ENCODE measurements at places on chromosomes 5 and 9. TPM values are rescaled to one million over a fixed set of nuclear protein-coding genes. Genes with fewer than 3 reads are reported as not detected.

DNA sequence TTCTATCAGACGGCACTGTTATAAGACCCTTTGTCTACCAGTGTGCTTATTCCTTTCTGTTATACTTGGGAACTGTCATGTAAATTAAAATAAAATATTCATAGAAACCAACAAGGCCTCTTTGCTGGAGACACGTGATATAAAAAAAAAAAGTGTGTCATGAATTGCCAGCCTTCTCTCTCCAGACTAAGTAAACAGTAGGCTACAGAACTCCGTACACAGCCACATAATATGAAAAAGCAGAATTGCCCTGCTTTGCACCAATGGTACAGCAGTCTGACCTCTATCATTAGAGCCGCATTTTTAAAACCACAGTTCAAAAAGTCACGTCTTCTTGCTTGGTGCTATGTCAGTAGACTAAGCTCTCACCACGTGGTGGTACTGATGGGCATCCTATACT lies 231.3 kb downstream of the SEMA5A start:
- no peaks in the 10 kb centered on the region for H3K36me3 ChIP-seq
- H3K27me3 ChIP-seq, result no peaks in the 10 kb centered on the region
- no peak for DNase-seq
- H3K4me3 ChIP-seq, result no peak overlapping the region

DNA sequence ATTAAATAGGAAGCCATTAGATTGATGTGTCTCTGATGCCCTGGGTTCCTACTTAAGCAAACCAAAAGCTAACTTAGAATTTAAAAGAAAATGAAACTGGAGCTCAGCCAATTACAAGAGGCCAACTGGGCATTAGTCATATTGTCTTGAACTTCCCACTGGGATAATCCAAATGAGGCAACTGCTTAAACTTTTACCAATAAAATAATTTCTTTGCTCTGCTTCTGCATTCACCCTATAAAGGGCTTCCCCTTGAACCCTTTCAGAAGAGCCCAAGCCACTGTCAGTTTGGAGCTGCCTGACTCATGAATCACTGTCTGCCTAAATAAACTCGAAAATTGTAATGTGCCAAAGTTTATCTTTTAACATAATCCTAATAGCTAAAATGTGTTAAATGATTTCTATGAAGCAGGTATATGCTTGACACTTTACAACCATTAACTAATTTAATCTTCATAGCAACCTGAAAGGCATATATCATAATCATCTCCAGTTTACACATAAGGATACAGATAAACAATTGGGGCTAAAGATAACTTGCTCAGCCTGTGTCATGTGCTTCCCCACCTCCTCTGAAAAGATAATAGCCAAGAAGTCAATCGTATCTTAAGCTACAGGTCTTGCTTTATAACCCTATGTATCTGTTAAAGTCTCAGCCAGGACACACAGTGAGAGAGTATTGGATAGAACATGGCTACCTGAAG lies 11.5 kb downstream of the GPR150 start:
- DNase-seq, result peak; percentile 64
- H3K4me1 ChIP-seq, result peaks cover 9% of the 10 kb centered on the region
- H3K36me3 ChIP-seq, result no peaks in the 10 kb centered on the region

DNA sequence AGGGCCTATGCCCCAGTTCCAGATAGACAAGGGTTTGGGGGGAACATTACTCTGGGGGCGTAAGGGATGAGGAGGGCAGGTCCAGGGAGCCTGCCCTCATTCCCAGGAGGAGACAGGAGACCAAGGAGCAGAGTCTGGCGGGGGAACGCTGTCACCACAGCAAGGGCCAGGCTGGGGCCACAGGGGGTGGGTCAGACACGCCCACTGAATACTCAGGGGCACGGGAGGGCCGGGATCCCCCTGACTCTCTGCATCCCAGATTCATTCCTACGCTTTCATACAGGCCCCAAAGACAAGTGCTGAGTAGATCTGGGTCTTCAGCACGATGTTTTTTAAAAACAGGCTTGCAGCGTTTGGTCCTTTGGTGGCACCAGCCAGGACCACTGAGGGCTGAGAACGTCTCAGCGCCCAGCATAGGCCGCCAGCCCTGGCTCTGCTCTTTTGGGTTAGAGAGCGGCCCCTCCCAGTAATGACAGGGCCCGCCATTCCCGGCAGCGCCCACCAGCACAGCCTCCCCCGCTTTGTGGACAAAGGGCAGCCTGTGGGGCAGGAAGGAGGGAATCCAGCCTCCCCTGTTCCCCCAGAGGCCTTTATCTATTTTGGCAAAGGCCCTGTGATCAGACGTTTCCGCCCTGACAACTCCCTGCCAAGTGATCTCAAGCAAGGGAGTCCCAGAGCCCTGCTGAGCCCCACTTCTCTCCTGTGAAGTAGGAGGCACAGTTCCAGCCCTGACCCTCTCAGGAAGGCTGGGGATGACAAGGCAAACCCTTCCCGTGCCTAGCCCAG lies 24.9 kb downstream of the NEK6 start:
- DNase-seq, result no peak
- no peaks in the 10 kb centered on the region for H3K36me3 ChIP-seq
- H3K27me3 ChIP-seq, result no peaks in the 10 kb centered on the region
- no peak overlapping the region for H3K4me3 ChIP-seq
- H3K27ac ChIP-seq, result peak overlapping the region; percentile 92

DNA sequence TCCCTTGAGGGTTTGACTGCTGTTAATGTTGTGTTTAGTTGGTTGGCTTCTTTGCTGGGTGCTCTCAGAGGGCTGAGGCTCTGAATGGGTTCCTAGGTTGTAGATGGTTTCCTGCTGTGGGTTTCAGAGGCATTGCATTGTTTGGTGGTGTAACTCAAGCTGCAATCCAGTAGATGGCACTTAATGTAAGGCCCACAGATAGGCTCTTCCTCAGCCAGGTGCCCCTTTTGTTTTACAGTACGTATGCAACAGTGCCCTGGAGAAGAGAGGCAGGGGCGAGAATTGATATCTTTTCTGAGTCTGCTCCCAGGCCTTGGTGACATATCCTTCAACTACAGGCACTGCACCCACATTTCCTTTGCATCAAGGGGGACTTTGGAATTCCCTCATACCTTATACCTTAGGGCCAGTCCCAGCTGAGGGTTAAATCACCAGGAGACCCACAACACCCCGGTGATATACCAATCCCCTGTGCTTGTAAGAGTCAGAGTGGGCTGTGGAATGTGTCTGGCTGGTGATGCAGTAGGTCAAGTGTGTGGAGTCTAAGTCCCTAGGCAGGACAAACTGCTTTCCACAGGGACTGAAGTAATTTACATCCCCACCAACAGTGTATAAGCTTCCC lies 7.0 kb upstream of the UGT3A2 start:
- H3K27me3 ChIP-seq, result peaks cover 7% of the 10 kb centered on the region
- H3K27ac ChIP-seq, result no peak overlapping the region
- no peaks in the 10 kb centered on the region for H3K36me3 ChIP-seq

DNA sequence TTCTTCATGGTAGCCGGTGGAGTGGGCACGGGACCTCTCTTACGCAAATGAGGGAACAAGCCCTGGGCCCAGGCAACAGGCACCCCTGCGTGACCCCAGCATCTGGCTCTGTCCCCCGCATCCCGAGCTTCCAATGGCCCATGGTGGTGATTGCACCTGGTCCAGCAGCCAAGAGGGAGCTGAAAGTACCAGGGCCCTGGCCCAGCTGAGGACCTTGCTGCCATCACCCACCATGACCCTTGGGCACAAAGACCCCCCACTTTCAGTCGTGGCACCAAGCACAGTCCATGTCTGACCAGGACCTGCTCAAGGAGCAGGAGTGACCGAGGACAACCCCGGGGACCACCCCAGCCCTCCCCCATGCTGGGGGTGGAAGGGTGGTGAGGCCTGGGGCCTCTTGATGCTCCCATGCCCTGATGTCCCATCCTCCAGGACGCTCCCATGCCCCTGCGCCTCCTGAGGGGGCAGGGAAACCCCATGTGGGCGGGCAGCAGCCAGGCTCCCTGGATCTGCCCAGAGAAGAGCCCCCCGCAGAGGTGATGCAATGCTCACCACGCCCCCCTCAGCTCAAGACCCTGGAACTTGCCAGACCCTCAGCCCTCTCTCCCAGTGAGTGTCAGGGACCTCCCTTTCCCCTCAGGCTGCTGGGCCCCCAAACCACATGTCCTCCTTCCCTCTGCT lies 123.9 kb downstream of the ADAMTS2 start:
- H3K4me3 ChIP-seq, result no peak overlapping the region
- DNase-seq, result no peak
- H3K27me3 ChIP-seq, result no peaks in the 10 kb centered on the region
- H3K27ac ChIP-seq, result no peak overlapping the region
- no peaks in the 10 kb centered on the region for H3K36me3 ChIP-seq

DNA sequence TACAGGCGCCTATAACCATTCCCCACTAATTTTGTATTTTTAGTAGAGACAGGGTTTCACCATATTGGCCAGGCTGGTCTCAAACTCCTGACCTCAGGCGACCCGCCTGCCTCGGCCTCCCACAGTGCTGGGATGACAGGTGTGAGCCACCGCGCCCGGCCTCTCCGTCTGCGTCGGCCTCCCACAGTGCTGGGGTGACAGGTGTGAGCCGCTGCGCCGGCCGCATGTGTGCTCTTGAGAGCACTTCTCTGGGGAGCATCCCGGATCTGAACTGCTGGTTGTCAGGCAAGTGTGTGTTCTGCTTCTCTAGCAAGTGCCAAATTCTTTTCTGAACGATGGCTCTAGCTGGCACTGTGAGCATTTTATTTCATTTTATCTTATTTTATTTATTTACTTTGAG lies 3.7 kb upstream of the ENTPD2 start:
- peaks cover 7% of the 10 kb centered on the region for H3K27me3 ChIP-seq
- no peak overlapping the region for H3K27ac ChIP-seq
- no peaks in the 10 kb centered on the region for H3K36me3 ChIP-seq
- no peaks in the 10 kb centered on the region for H3K4me1 ChIP-seq
- H3K4me3 ChIP-seq, result no peak overlapping the region
- DNase-seq, result no peak

DNA sequence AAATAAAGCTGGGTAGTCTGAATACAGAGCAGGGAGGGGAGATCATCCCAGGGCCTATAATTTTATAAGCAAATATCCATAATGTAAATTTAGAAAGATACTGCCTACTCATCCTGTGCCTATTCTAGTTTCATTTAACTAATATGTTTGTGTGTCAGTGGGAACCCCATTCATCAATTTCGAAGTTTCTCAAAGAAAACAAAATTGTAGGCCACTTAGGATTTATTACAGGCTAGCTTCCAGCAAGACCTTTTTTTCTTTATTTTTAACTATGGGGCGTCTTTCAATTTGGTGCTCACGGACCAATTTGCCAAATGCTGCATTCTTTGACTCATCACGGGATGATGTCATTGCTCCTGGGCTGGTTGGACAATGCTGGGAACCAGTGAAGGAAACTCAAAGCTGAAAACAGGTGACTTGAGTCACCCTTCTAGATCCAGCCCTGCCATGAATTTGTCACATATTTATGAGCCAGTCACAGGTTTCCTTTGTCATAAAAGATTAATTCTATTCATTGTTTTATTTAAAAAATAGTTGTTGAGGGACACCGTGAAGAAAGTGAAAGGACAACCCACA lies 13.4 kb downstream of the PCSK5 start:
- no peak overlapping the region for H3K27ac ChIP-seq
- H3K4me3 ChIP-seq, result no peak overlapping the region
- H3K36me3 ChIP-seq, result no peaks in the 10 kb centered on the region
- H3K27me3 ChIP-seq, result no peaks in the 10 kb centered on the region
- DNase-seq, result peak; percentile 61

DNA sequence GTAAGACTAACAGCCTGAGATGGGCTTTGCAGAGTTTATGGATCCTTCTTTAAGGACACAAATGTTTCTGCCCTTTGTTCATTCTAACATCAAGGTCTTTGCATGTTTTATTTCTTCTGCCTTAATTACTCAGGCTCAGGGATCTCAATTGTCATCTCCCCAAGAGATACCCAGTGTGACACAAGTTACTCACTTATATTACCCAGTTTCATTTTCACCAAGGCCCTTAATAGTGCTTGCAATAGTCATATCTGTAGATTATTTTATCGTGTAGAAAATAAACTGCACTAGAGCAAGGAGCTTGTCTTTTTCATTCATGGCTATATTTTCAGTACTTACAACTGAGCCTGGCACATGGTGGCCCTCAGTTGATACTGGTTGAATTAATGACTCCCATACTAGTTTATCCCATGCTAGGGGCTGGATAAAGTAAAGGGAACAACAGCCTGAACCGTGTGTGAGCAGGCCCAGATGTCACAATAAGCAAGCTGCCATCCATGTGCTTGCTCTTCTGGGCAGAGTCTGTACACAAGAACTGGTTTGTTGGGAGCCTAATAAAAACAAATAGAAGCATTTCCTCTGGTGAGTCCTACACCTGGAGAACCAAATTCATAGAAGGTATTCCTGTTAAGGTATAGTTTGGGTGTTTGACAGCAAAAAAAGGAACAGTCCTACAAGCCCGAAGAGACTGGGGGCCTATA lies 112.5 kb upstream of the CD180 start:
- no peaks in the 10 kb centered on the region for H3K27me3 ChIP-seq
- no peak overlapping the region for H3K4me3 ChIP-seq
- H3K4me1 ChIP-seq, result peaks cover 31% of the 10 kb centered on the region
- DNase-seq, result no peak

GRCh38 chr9:87829756-87830155 lies 52.9 kb upstream of the SPATA31E1 start:
- no peak overlapping the region for H3K4me3 ChIP-seq
- no peak overlapping the region for H3K27ac ChIP-seq
- DNase-seq, result no peak
- no peaks in the 10 kb centered on the region for H3K4me1 ChIP-seq
- H3K36me3 ChIP-seq, result no peaks in the 10 kb centered on the region
- peaks cover 6% of the 10 kb centered on the region for H3K27me3 ChIP-seq

DNA sequence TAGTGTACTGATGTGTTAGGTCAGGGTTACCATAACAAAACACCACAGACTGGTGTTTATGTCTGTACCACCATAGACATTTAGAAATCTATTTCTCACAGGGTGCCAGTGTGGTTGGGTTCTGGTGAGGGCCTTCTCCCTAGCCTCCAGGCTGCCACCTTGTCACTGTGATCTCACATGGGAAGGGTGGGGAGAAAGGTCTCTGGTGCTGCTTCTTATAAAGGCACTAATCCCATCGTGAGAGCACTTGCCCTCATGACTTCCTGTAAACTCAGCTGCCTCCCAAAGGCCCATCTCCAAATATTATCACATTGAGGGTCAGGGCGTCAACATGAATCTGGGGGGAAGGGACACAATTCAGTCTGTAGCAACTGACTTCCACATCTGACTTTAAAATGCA lies 49.8 kb downstream of the PIK3R1 start:
- no peaks in the 10 kb centered on the region for H3K36me3 ChIP-seq
- no peak overlapping the region for H3K4me3 ChIP-seq
- H3K27ac ChIP-seq, result no peak overlapping the region
- no peaks in the 10 kb centered on the region for H3K27me3 ChIP-seq
- DNase-seq, result no peak

GRCh38 chr9:16864649-16865434 lies 5.6 kb downstream of the BNC2 start:
- no peak for DNase-seq
- no peaks in the 10 kb centered on the region for H3K27me3 ChIP-seq
- H3K27ac ChIP-seq, result no peak overlapping the region
- no peaks in the 10 kb centered on the region for H3K36me3 ChIP-seq
- H3K4me1 ChIP-seq, result peaks cover 9% of the 10 kb centered on the region

GRCh38 chr5:145536133-145536532 lies 299.0 kb downstream of the PRELID2 start:
- H3K4me3 ChIP-seq, result no peak overlapping the region
- H3K4me1 ChIP-seq, result peaks cover 15% of the 10 kb centered on the region
- H3K36me3 ChIP-seq, result no peaks in the 10 kb centered on the region
- H3K27ac ChIP-seq, result no peak overlapping the region
- no peak for DNase-seq
- no peaks in the 10 kb centered on the region for H3K27me3 ChIP-seq

Gene ANKRD55
- 2.1 TPM for total RNA-seq

Gene C9orf43
- total RNA-seq, result 0.66 TPM

Gene RBM18
- total RNA-seq, result 28.6 TPM

Gene SOHLH1
- not detected for total RNA-seq

Gene GALNT10
- total RNA-seq, result 77.6 TPM

Gene SLC6A7
- not detected for total RNA-seq

Gene RMND5B
- total RNA-seq, result 38.2 TPM
